ENCODE measurements at places on chromosomes 16 and 17.

GRCh38 chr16:56370185-56370874, 55.0 kb downstream of the AMFR start:
- DNase-seq: no peak

- no peak for DNase-seq
These were observed 21.4 kb downstream of the ADORA2B start for GRCh38 chr17:15966183-15966878.

DNA sequence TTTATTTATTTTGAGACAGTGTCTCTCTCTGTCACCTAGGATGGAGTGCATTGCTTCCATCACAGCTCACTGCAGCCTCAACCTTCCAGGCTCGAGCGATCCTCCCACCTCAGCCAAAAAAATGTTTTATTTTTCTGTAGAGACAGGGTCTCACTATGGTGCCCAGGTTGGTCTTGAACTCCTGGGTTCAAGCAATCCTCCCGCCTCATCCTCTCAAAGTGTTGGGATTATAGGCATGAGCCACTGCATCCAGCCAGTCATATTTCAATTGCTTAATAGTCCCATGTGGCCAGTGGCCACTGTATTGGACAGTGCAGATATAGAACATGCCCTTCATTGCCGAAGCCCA, 15.3 kb downstream of the TMC7 start:
- no peak for DNase-seq

DNA sequence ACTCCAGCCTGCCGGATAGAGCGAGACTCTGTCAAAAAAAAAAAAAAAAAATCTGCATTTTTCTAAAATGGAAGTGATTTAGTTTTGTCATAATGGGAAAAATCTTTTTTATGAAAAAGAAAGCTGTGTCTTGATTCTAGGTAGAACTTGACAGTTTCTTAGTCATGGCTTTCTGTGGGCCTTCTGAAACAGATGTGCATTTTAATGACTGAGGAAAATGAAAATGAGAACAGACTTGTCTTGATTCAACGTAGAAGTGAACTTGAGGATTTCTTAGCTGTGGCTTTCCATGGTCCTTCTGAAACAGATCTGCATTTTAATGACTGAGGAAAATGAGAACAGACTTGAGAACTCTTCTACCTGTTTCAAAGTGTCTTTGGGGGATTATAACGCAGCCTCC, 171.7 kb downstream of the VPS53 start:
- no peak for DNase-seq

GRCh38 chr17:16934836-16935235, 37.1 kb downstream of the TNFRSF13B start:
- DNase-seq: no peak

DNA sequence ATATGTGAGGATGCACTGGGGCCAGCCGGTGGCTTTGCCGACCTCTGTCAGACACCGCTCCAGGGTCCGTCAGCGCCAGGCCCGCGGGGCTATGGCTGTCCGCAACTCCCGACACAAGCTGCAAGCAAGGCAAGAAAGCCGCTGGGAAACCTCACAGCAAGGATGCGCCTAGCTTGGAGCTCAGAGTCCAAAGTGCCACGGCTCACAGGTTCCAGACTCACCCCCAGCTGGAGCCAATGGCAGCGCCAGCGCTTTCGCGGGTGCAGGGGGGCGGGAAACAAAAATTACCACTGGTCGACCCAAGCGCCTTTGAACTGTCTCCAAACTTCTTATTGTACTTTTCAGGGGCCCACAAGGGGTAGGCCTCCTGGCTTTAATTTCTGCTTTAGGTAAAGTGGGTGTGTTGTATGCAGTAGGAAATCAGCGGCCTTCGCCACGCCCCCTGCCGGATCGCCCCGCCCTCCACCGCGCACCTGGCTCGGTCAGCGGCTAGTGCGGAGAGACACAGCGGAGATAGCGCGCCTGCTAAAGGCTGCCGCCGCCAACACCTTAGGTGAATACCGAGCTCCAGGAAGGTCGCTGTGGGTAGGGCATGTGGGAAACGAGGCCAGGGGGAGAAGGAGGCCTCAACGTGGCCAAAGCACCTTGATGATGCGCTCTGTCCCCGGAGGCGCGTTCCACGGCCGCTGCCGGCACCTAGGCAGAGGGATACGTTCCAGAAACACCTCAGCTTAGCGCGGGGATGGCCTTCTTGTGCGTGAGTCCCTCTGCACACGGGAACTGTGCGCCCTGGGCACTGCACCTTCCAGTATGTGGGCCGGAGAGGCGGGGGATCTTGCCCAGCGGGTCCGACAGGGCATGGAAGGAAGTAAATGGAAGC, 61.0 kb upstream of the RBL2 start:
- DNase-seq: no peak

DNA sequence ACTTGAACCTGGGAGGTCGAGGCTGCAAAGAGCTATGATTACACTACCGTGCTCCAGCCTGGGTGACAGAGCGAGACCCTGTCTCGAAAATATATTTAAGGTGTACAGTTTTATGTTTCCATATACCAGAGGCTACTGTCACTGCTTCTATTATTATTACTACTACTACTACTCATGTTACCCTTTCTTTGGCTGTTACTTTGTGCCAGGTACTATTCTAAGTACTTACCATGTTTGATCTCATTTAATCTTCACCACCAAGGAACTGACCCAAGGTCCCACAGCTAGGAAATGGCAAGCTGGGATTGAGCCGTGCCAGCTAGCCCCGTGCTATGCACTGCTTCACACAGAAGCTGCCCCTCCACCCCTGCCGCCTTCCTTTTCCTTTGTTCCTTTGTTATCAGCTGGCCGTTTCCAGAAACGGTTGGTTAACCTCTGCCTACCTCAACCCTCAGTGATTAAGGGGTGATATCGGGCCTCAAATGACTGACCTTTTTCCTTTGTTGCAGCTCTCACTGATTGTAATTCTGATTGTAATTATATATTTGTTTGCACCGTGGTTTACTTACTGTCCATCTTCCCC, 78.4 kb downstream of the ABCC1 start:
- DNase-seq: no peak

- DNase-seq: no peak
These were observed 4.4 kb upstream of the ZNF469 start for GRCh38 chr16:88378401-88378800.
